Iris pigment epithelial cell (primary cell): ENCODE measurements at places on chromosomes 16 and 17.
A peak's percentile ranks its signal among the peaks of the same experiment; 100 is the strongest.

GRCh38 chr16:79316004-79316458, 284.5 kb downstream of the MAF start:
- no peak for DNase-seq

DNA sequence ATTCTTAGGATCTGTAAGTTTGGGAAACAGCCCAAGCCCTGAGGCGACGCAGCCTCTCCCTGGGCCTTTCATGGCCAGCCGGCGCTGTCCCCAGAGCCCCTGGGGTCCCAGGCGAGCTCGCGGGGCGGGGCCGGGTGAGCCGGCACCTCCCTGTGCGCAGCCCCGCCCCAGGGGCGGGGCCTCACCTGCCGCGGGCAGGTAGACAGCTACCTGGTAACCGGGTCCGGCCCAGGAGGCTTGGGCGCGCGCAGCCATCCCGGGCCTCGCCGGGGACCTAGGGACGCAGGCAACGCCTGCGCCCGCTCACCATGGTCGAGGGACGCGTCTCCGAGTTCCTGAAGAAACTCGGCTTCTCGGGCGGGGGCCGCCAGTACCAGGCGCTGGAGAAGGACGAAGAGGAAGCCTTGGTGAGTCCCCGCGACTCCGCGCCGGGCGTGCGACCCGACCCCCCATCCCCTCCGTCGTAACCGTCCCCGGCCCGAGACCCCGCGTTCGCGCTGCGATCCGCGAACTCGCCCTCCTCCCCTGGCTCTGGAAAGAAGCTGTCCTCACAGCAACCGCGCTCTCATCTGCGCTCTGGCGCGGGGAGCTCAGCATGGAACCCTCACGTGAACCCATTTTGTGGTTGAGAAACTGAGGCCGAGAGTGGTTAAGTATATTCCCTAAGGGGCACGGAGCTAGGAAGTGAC, at the start of gene ATP2C2:
Gene ATP2C2, plus strand, starts transcription at position 231 of the 689 bp plus-strand sequence. Its CDS starts 78 bp downstream, at position 309.
- no peak for DNase-seq

GRCh38 chr17:8893059-8893458, 25.6 kb upstream of the PIK3R6 start:
- DNase-seq: no peak

GRCh38 chr16:89949121-89949742, 677 bp downstream of the DEF8 start:
- DNase-seq: no peak

GRCh38 chr17:77695386-77695785, 263.1 kb upstream of the TNRC6C start:
- DNase-seq: no peak

- DNase-seq: peak; percentile 27
These were observed 12.9 kb upstream of the ODF4 start for GRCh38 chr17:8326511-8327302.

DNA sequence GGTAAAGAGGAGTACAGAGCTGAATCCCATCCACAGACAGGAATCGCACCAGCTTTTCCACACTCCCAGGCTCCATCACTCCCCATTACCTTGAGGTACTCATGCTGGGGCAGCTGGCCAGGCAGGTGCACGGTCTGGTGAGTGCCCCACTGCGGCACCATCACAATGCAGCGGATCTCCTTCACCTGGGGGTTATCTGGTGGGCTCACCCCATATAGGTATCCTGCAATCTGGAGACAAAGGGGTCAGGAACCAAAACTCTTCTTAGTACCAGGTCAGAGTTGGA, 1.8 kb upstream of the RILP start:
- no peak for DNase-seq

GRCh38 chr17:66711881-66712321, 123.0 kb upstream of the CACNG5 start:
- peak; percentile 47 for DNase-seq

- DNase-seq: no peak
These were observed 53.7 kb upstream of the DLX4 start for GRCh38 chr17:49915260-49915659.

DNA sequence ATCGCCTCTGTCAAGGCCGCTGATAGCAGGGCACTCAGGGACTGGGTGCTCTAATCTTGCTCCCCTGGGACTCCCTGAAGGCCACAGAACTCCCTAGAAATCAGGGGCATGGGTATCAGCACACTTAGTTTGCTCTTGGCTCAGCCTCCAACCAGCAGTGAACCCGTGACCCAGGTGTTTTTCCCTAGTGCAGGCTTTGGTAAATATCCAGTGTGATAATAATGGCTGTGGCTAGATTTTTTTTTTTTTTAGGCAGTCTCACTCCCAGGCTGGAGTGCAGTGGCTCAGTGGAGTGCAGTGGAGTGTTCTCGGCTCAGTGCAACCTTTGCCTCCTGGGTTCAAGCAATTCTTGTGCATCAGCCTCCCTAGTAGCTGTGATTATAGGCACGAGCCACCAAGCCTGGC, 10.3 kb downstream of the NUPR1 start:
- DNase-seq: no peak

DNA sequence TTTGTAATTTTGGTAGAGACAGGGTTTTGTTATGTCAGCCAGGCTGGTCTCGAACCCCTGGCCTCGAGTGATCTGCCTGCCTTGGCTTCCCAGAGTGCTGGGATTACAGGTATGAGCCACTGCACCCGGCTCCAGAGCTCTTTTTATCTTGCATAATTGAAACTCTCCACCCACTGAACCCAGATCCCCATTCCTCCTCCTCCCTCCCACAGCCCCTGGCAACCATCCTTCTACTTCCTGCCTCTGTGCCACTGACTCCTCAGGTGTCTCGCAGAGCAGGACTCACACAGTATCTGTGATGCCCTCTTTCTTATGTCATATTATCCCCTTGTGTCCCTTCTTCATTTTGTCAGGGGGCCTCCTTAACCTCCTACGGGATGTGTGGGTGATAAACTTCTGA, 340.7 kb downstream of the SLC39A11 start:
- DNase-seq: no peak

DNA sequence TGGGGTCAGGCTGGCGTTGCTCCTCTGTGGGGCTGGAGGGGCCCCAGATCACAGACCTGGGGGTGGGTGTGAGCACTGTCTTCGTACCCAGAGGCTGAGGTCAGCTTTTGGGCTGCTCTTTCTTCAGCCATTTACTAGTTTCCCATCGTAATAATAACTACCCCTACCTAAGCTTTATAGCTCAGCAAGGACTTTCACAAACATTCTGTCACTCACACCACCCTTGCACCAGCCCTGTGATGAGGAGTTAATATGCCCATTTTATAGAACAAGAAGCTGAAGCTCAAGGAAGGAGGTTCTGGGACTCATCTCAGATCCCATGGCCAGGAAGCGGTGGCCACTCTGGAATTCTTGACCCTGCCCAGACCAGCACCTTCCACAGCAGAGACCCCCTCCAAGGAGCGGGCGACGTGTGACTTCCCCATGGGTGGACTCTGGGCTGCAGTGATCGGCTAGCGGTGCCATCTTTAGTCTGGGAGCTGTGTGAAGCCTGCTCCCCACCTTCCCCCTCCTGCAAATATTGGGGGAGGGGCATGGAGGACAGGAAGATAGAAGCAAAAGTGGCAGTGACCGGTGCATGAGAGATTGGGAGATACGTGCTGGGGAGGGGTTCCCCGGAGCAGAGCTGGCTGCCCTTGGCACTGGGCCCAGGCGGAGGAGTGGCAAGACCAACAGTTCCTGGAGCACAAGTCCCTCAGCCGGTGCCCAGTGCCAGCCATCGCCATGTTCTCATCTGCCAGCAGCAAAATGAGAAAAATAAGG, 81.8 kb upstream of the TOB1 start:
- DNase-seq: no peak

DNA sequence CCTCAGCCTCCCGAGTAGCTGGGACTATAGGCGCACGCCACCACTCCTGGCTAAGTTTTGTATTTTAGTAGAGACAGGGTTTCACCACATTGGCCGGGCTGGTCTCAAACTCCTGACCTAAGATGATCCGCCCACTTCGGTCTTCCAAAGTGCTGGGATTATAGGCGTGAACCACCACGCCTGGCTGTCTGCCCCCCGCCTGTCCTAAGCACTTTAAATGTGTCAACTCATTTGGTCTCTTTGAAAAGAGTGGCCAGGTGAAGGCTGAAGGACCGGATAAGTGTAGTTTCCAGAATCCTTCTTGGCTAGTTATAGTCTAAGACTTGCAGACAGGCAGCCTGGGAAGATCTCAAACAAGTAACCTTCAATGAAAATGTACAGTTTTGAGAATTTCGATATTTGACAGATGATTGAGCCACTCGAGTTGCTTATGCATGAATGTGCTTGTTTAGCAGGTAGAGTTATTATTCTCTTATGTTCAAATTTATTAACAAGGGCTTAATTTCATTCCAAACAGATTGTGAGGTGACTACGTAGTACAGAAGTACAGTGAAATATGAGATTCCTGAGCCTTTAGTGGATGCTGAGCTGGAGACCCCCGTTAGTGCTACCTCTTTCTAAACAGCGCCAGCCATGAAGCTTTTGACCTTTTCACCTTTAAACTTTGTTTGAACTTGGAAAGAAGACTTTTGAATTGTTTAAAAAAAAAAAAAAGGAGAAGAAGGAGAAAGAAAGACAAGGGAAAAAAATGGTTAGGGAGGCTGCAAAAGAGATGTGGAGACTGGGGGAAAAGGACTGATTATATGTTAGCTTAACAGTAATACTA, 164.4 kb upstream of the TBX2 start:
- no peak for DNase-seq

GRCh38 chr16:82965808-82966207, 339.0 kb downstream of the CDH13 start:
- DNase-seq: no peak

DNA sequence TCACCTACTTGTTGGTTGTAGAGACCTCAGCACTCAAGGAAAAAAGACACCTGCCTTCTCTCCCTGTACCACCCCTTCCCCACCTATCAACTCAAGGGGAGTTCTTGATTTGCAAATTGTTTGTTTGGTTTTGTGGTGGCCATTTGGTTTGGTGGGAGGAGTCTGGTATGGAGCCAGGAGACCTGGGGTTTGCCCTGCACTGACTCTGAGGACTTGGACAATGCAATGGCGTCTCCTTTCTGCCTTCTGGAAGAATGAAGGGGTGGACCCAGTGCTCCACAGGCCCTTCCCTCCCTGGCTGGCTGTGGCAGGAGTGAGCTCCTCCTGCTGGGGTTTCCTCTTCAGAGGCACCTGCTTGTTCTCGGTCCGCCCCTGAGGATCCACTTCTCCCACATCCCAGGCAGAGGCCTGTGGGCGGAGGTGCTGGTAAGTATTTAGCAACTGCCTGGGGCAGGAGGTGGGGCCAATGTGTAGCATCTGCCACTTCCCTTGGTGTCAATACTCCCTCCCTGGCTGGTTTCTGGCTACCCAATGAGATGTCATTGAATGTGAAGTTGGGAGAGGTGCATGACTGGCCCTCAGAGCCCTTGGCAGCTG, 164.5 kb downstream of the NTN1 start:
- no peak for DNase-seq

GRCh38 chr17:15917438-15918027, 27.4 kb upstream of the ADORA2B start:
- no peak for DNase-seq

DNA sequence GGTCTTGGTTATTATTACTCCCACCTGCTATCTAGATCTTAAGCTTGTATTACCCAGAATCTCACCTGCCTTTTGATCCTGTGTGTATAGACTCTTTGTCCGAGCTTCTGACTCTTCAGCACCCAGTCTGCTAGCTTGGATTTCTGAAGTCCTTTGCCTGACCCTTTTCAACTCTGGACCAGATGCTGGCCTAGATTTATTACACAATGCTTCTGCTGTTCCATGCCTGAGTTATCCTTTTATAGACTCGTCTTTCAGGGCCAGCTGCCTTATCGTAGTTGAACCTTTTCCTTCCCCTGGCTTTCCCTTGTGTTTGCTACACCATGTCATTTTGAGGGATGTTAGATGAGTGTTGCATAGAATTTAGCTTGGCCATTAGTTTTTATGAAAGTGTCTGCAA, 32.6 kb downstream of the RHOT1 start:
- DNase-seq: no peak

- no peak for DNase-seq
These were observed 18.4 kb upstream of the FBF1 start for GRCh38 chr17:75959051-75959838.

GRCh38 chr16:66522816-66523590, 26.9 kb downstream of the TK2 start:
- no peak for DNase-seq

- DNase-seq: peak; percentile 70
These were observed 23.5 kb downstream of the SMTNL2 start for GRCh38 chr17:4607773-4608187.

GRCh38 chr16:1323296-1324239, 9.9 kb upstream of the BAIAP3 start:
- DNase-seq: no peak

- DNase-seq: no peak
These were observed 72.9 kb upstream of the PMFBP1 start for GRCh38 chr16:72244853-72245252.

DNA sequence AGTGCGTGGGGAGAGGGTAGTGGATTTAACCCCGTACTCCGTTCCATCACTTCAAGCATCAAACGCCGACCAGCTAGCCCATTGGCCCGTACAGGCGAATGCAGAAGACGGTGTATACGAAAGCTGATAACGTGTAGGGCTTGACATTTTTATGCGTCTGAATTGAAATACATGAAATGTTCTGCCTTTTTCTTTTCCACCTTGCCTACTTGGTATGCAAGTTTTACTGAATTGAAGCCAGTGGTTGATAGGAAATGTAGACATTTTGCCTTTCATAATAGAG, 834 bp upstream of the STAT3 start:
- DNase-seq: no peak

DNA sequence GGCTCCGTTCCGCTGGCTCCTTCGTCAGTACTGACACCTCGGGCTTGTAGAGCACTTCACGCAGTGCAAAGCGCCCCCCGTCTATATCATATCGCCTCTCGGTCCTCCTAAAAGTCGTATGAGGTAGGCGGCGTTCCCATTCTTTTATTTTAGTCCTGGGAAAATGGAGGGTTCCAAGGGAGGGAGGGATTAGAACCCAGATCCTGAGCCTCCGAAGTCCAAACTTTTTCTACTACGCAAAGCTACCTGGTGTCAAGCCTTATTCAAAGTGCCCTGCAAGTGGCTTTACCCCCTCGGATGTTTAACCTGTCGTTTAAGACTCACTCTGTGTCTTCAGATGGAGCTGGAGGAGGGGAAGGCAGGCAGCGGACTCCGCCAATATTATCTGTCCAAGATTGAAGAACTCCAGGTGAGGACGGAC, 348 bp upstream of the FTSJ3 start:
- DNase-seq: no peak

GRCh38 chr16:66238696-66239095, 127.8 kb upstream of the CDH5 start:
- no peak for DNase-seq

DNA sequence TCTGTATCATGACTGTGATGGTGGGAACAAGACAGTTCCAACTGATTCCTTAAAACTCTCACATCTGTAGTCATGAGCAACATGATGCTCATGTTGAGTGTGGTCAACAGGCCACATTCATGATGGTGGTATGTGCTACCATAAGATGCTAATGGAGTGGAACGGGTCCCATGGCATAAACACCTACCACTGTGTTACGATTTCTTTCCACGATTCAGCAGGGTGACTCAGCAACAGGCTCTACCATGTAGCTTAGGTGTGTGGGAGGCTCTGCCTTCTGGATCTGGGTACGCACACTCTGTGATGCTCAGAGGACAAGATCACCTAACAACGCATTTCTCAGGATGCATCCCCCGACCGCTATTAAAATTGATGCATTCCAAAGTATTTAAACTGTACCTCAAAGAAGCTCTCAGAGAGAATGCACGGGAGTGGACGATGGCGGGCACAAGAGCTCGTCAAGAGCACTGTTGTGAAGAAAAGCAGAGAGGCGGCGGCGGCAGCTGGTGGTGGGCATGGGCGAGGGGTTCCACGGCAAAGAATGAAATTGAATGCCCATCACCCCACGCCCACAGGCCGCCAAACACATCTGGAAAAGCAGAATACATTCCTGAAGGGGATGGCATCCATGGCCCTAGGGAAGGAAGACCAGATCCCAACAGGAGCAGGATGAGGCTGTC, 133.3 kb downstream of the ZNF778 start:
- DNase-seq: peak; percentile 33
